T-helper 17 cell (primary cell): ENCODE measurements at places on chromosomes 12 and 14. TPM values are rescaled to one million over a fixed set of nuclear protein-coding genes. Genes with fewer than 3 reads are reported as not detected.

The KRT78 gene
- total RNA-seq = not detected

The ASCL1 gene
- total RNA-seq = not detected

- peak; percentile 20 for DNase-seq
Observed at GRCh38 chr12:76030341-76031080, 1.1 kb downstream of the PHLDA1 start.

DNA sequence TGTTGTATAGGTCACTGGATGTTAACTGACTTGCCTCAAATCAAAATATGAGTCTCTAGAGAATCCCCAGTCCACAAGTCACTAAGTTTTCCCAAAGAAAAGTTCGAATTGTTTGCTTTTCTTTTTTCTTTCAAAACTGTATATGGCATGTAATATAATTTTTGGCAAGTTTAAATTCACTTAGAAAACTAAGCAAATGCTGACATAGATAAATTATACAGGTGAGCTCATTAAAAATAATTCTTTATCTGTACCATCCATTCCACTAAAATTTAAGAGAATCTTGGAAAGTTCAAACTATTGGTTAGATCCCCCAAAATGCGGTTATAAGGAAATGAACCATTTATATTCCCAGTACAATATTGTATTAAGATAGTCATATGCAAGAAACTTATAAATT lies 145.6 kb upstream of the AMIGO2 start:
- no peak for DNase-seq
